Prostate gland (tissue), 2 donors: ENCODE measurements at places on chromosomes 2 and 18. TPM values are rescaled to one million over a fixed set of nuclear protein-coding genes. Genes with fewer than 3 reads are reported as not detected.

DNAH6 gene
- 1.1 TPM for total RNA-seq

IL36RN gene
- total RNA-seq: not detected

C2orf80 gene
- not detected for total RNA-seq

TBR1 gene
- not detected for total RNA-seq

CRYGC gene
- 1.3 TPM for total RNA-seq

CCT7 gene
- 242 TPM for total RNA-seq

CD8B2 gene
- total RNA-seq: 0.55 TPM

DDX18 gene
- 33.2 TPM for total RNA-seq

TEKT4 gene
- 1.6 TPM for total RNA-seq

INO80D gene
- 11.7 TPM for total RNA-seq

REG1B gene
- not detected for total RNA-seq

TMEM87B gene
- 60.7 TPM for total RNA-seq

UGT1A3 gene
- total RNA-seq: 0.64 TPM

PARD3B gene
- 14.7 TPM for total RNA-seq

POTEC gene
- not detected for total RNA-seq

CERKL gene
- 3.9 TPM for total RNA-seq

HRH4 gene
- not detected for total RNA-seq

ANKRD62 gene
- total RNA-seq: not detected

TANC1 gene
- total RNA-seq: 39.7 TPM

ANKRD30BL gene
- total RNA-seq: not detected

CXCR4 gene
- total RNA-seq: 20.9 TPM

RIT2 gene
- not detected for total RNA-seq

ERBB4 gene
- 32.8 TPM for total RNA-seq

PARD6G gene
- 18.7 TPM for total RNA-seq

CYBRD1 gene
- total RNA-seq: 67.9 TPM

SERPINB11 gene
- 10.3 TPM for total RNA-seq
